ENCODE measurements at places on chromosomes 2 and 18.

GRCh38 chr2:133657591-133657990 lies 89.3 kb upstream of the NCKAP5 start:
- DNase-seq: no peak

GRCh38 chr2:33421820-33422219 lies 54.6 kb upstream of the RASGRP3 start:
- DNase-seq: no peak

DNA sequence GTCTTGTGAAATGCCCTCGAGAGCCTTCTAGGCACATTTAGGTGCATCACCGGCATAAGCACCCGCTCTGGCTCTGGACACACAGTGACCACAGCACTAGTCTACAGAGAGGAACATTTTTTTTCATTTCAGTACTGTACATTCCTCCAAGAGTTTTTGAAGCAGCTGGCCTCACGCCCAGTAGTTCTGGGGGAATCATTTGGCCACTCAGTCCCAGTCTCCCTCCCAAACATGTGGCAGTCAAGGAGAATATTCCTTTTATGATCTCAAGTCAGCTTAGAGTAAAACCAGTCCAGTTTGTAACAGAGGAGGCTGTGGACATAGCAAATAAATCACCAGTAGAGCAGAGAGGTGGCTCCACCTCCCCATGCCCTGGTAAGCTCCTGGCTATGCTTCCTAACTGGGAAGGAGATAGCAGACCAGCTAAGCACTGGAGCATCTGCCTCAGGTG lies 48.1 kb downstream of the KCNE4 start:
- no peak for DNase-seq

- peak; percentile 59 for DNase-seq
These were observed 582.8 kb downstream of the ZEB2 start for GRCh38 chr2:143936848-143937722.

GRCh38 chr2:60822987-60823386 lies 58.4 kb upstream of the REL start:
- no peak for DNase-seq

GRCh38 chr2:102126660-102127059 lies 15.9 kb upstream of the IL1R1 start:
- no peak for DNase-seq

- DNase-seq: no peak
These were observed 585.9 kb downstream of the ZEB2 start for GRCh38 chr2:143933946-143934569.

GRCh38 chr18:3129053-3129864 lies 90.5 kb downstream of the MYOM1 start:
- peak; percentile 93 for DNase-seq

DNA sequence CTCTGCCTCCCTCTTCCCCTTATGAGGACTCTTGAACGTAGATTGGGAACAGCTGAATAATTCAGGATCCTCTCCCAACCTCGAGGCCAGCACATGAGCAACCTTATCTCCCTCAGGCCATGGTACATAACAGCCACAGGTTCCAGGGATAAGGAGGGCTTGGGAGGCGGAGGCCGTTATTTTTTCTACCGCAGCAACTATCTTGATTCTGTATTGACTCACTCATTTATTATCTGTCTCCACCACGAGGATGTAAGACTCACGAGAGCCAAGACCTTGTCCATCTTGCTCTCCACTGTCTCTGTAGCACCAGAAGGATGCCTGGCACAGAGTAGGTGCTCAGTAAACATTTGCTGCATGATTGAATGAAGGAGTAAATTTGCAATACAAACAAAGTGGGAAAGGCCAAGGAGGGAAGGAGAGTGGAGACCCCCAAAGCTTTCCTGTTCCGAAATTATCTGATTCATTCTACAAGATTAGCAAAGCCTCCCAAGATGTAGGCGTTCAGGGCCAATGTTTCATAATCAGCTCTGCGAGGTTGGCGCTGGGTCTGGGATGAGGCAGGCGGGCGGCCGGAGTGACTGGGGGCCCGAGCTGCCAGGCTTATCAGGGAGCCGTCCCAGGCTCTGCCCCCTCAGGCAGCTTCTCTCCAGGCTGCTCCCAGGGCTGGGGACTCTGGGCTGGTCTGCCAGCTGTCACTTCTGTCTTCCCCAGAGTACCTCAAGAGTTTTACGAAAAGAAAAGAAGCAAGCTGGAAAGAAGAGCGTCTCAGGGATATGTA lies 31.6 kb downstream of the INPP5D start:
- DNase-seq: peak; percentile 36

DNA sequence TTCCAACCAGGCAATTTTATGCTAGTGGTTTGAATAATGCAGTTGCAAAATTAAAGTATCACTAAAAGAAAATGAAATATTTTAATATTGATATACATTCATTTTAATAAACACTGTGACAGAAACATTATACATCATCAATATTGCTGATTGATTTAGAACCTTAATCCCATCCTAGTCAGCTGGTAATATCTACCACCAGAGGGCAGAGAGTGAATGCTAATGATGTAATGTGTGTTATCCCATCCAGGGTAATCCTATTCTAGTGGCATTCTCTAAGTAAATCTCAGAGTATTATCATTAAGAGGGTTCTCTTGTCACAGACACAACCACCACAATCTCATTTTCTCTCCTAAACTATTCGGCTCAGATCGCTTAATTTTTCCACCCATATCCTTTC lies 477.4 kb downstream of the CPS1 start:
- DNase-seq: no peak

Measured in suppressor macrophage (primary cell).